ENCODE measurements at places on chromosomes 2 and 18.

DNA sequence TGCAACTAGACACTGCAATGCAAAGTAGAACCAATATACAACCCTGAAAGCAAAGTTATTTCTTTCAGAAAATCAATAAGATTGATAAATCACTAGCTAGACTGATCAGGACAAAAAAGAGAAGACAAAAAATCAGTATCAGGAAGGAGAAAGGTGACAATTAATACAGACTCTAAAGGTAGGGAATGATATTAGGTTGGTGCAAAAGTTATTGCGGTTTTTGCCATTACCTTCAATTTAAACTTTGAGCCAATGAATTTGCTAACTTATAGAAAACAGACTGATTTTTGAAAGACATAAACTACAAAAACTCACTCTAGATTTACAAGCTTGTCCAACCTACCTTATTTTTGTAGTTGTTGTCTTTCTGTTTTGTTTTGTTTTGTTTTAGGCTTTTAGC lies 30.5 kb upstream of the MRPS9 start:
- no peak for DNase-seq

GRCh38 chr2:15472133-15472532 lies 89.0 kb downstream of the NBAS start:
- DNase-seq, result no peak

DNA sequence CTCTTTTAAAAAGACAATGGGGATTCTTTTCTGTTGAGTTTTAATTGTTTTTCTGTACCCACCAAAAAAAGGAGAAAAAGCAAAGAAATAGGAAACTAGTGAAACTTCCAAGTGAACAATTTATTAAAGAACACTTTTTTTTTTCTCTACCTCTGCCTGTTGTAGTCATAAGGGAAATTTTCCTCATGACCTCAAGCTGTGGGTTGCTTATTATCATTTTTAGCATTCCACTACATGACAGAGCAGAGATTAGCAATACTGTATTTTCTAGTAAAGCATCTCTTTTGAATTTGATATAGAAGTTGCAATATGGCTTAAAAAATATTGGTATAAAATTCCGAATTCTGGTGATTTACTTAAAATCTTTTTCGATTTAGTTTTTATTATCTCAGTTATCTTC lies 87.9 kb upstream of the LRRTM1 start:
- no peak for DNase-seq

- no peak for DNase-seq
These were observed 13.6 kb downstream of the ASAP2 start for GRCh38 chr2:9220201-9220600.

- DNase-seq, result no peak
These were observed 120.3 kb downstream of the MEP1B start for GRCh38 chr18:32310101-32310500.
